ENCODE measurements at places on chromosomes 5 and 9.
A peak's percentile ranks its signal among the peaks of the same experiment; 100 is the strongest.

- no peak for DNase-seq
Observed at GRCh38 chr5:81739291-81739690, 11.6 kb downstream of the SSBP2 start.

- DNase-seq: peak; percentile 24
Observed at GRCh38 chr9:111896942-111897600, 457 bp downstream of the UGCG start.

DNA sequence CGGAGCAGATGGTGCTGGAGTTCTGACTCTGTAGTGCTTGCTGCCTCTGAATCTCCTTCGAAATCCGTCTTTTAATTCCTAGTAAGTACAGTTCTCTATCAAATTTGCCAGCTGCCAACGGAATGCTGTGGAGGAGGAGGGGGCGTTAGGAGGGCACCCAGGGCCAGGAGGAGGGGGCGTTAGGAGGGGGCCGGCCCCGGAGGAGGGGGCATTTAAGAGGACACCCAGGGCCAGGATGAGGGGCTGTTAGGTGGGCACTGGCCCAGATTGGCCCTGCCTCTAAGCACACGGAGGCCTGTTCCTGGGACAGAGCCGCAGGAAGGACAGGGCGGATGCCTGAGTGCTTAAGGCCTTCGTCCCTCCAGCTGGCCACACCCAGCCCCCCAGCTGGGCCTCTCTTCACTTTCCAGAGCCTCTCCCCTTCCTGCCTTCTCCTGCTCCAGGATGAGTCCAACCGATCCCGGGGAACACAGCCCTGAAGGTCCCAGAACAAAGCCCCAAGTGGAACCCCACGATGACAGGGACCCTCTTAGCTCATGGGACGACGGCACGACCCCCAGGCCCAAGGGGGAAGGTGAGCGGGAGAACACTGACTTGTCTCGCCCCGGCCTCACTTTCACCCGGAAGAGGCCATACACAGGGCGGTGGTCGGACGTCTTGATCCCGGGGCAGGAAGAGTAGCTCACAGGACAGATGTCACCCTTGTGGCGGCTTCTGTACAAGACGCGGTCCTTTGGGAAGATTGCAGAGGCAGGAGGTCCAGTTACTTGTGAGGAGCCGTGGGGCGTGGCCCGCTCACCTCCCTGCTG is 9.8 kb downstream of the INPP5E start:
- DNase-seq: no peak

GRCh38 chr9:23779220-23779619 is 46.8 kb downstream of the ELAVL2 start:
- DNase-seq: no peak

GRCh38 chr9:129237164-129237611 is 59.1 kb upstream of the IER5L start:
- no peak for DNase-seq

GRCh38 chr5:55580042-55580441 is 45.3 kb upstream of the PLPP1 start:
- DNase-seq: no peak

DNA sequence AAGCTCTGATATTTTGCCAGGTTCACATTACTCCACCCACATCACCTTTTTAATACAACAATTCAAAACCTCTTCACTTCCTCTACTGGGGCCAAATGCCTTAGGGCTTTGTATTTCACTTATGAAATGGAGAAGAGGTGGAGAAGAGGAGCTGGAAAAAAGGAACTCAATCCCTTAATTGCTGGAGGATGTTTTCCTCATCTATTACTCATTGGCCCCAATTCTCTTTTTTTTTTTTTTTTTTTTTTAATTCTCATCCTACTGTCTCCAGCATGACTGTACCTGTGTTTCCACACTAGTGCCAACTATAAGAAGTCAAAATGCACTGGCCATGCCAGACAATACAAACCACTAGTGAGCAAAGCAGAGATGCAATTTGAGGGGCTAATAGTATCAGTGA is 20.9 kb downstream of the FAM13B start:
- DNase-seq: no peak
